Right renal pelvis (tissue), 4 donors: ENCODE measurements at places on chromosomes 4 and X. TPM values are rescaled to one million over a fixed set of nuclear protein-coding genes. Genes with fewer than 3 reads are reported as not detected.
A peak's percentile ranks its signal among the peaks of the same experiment; 100 is the strongest.

The RAB40A gene
- 3.4 TPM for polyA plus RNA-seq

DNA sequence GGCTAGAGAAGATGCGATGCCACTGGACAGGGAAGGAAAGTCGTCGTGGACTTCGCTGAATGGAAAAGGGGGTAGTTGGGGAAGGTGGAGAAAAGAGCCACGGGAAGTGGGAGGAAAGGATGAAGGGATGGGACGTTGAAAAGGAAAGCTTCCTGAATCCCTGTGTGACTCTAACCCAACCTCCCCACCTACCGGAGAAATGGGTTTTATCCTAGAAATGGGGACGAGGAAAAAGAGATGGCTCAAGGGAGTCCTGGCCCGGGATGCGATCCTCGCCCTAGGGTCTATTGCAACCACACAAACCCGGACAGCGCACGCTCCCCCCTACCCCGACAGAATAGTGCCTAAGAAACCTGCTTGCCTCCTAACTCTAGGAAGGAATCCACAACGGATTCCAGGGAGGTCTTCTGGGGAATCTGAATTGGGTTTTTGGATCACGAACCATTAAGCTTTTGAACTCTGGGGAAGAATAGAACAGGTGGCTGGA, 738 bp upstream of the TSPAN5 start:
- peak; percentile 14 for DNase-seq

DNA sequence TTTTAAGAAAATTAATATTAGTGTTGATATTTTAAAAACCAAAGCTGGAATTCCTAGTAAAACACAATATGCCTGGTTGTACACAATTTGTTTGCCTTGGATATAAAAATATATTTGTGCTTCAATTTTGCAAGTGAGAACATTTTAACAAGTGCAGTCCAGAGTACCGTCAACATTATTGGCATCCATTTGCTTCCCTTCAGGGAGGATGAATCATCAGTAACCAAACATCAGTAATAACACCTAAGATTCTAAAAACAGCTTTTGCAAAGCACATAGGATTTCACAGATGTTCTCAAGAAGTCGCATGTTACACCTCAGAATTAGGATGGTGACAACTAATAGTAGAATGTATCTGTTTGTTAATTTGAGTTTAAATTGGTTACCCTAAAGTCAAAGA, 262.6 kb upstream of the BMP3 start:
- no peak for DNase-seq

The VCX2 gene
- polyA plus RNA-seq: not detected

DNA sequence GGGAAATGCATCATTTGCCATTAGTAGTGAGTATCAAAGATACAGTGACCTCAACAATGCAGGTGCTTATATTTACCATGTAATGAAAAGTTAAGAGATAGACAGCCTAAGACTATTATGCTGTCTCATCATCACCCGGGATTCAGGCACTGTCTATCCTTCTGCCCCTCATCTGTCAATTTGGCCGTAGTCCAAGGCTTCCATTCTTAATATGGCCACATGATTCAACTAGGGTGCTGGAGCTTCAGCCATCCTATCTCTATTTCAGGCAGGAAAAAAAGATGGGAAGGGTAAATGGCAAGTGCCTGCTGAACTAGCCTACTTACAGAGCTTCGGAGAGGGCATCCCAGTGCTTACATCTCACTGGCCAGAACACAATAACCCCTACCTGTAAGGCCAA, 196.7 kb upstream of the LNX1 start:
- DNase-seq: no peak

- DNase-seq: no peak
Observed at GRCh38 chrX:43582540-43582913, 73.6 kb upstream of the MAOA start.

The MGARP gene
- 0.42 TPM for polyA plus RNA-seq

DNA sequence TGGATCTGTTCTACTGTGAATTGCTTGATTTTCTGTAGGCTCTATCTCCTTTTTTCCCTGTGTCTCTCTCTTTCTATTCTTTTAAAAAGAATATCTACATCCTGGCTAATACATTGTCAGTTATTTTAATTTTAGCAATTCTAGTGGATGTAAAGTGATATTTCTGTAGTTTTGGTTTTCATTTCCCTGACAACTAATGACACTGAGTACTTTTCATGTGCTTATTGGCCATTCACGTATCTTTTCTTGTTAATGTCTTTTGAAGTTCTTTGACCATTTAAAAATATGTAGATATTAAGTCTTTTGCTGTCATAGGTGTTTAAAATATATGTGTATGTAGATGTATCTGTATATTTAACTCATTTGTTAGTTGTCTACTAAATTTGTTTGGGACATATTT, 59.0 kb upstream of the SOX3 start:
- no peak for DNase-seq
